ENCODE measurements at places on chromosomes 5 and 9.

DNA sequence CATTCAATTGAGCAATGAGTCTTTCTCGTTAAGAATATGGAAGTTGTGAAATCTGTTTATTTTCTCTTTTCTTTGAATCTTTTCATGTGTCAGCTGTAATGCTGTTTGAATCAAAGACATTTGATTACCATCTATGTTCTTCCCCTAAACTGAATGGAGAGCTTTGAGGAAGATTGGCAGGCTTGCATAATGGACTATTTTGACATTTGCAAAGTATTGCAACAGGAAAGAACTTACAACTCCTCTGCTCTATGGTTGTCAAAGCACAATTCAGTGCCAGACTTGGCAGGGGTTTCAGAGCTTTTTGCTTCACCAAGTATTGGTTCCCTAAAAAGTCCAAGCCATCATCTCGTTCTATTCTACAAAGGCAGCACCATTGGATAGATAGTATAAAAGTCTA is 549.0 kb upstream of the NUDT12 start:
- peak; percentile 3 for DNase-seq

GRCh38 chr9:14843163-14843562 is 67.1 kb downstream of the FREM1 start:
- no peak for DNase-seq

DNA sequence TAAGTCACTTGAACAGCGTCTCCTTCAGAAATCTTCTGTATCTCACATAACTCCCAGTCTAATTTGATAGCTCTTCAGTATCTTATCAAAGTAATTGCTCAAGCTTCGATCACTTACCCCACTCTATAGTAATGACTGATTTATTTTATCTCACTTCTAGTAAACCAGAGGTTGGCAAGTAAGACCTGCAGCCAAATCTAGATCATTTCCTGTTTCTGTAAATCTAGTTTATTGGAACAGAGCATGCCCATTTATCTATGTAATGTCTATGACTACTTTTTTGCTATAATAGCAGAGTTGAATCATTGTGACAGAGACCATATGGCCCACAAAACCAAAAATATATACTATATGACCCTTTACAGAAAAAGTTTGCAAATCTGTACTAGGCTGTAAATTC is 40.1 kb downstream of the TSSK1B start:
- DNase-seq, result no peak

- no peak for DNase-seq
These were observed 271.2 kb downstream of the EDIL3 start for GRCh38 chr5:84113246-84114105.

DNA sequence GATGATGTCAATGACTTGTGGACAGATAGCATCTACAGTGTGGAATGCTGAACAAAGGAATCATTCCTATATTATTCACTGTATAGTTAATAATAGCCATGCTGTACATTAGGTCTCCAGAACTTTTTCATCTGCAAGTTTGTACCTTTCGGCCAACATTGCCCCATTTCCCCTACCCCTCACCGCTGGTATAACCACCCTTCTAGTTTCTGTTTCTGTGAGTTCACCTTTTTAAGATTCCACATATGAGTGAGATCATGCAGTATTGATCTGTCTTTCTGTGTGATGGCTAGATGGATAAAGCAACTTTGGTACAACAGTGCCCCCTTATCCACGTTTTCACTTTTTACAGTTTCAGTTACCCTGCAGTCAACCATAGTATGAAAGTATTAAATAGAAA is 18.8 kb upstream of the ALDH1B1 start:
- no peak for DNase-seq

DNA sequence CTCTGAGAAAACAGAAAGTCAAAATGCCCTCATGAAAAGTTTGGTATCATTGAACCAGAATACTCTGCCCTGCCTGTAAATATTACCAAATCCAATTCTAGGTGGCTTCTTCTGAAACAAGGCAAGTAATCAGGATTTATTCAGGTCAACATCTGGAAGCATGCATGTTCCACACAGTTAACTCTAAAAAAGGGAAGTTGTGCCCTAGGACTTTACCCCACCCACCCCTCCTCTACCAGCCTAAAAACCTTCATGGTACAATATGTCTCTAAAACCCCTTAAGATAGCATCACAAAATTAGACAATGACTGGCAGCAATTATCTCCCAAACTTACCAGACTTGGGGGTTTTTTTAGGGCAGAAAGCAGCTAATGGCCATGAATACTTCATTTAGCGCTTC is 414.8 kb upstream of the SLC30A5 start:
- DNase-seq, result peak; percentile 76

GRCh38 chr9:124733964-124734740 is 37.0 kb downstream of the NR6A1 start:
- DNase-seq, result no peak

DNA sequence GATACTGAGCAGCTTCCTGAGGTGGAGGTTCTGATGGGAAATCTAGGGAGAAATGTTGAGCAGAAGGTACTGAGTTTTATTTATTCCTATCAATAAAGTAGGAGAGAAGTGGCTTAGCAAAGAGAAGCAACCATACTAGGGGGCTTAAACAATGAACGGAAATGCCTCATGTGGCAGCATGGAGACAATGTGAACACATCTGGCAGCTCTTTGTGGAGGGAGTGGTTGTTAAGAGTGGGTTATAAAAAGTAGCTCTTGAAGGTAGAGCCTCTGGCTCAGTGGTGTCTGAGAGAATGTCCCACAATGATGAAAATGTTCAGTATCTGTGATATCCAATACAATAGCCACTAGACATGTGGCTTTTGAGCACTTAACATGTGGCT is 52.7 kb upstream of the EQTN start:
- no peak for DNase-seq

DNA sequence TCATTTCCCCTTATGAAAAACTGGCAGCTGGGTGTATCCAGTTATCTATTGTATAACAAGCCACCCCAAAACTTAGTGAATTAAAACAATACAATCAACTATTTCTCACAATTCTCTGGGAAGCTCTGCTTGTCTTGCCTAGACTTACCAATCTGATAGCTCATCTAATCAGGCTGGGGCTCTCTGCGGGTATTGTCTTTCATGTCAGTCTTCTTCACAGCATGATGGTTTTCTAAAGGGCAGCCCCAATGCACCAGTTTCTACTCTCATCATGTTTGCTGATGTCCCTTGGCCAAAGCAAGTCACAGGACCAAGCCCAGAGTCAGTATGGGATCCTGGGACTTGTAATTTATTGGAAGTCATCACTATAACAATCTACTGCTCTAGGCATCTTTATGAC is 433.5 kb downstream of the KIAA0825 start:
- no peak for DNase-seq

DNA sequence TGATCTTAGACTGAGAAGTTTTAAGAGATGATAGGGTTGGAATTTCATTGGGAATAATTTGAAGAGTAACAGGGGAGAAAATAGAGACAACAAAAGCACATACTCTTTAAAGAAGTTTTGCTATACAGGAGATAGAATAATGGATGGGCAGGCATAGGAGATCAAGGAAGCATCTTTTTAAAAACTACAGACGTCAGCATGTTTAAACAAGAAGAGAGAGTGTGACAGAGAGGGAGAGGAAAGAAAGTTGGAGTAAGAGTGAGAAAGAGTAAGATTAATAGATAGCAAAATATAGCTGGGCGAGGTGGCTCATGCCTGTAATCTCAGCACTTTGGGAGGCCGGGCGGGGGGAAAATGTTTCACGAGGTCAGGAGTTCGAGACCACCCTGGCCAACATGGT is 5.3 kb upstream of the LVRN start:
- no peak for DNase-seq

DNA sequence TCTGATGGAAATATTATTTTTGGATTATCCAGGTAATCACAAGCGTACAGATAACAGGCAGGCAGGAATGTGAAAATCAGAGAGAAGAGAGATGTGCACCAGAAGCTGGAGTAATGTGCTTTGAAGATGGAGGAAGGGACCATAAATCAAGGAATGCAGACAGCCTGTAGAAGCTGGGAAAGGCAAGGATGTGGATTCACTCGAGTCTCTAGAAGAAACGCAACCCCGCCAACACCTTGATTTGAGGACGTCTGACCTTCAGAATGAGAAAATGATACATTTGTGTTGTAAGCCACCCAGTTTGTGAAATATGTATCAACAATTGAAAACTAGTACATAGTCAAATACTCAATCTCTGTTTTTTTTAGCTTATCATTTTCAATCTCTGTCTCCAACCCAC is 207.6 kb upstream of the MPDZ start:
- DNase-seq, result no peak

GRCh38 chr5:66322786-66323528 is 178.9 kb downstream of the SREK1 start:
- no peak for DNase-seq

DNA sequence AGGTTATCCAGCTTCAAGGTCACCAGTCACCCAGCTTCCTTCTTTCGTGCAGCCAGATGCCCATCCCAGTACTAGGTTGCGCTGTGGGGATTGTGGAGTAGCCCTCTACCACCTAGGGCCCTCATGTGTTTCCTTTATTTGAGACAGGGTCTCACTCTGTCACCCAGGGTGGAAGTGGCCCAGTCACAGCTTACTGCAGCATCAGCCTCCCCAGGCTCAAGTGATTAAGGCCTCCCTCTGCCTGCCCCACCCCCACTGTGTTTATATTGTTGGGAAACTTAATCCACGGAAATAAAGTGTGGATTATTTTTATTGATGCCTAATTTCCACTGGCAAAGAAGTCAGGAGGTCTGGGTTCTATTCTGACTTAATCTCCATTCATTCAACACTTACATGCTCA is 4.3 kb downstream of the IL17B start:
- DNase-seq, result no peak

DNA sequence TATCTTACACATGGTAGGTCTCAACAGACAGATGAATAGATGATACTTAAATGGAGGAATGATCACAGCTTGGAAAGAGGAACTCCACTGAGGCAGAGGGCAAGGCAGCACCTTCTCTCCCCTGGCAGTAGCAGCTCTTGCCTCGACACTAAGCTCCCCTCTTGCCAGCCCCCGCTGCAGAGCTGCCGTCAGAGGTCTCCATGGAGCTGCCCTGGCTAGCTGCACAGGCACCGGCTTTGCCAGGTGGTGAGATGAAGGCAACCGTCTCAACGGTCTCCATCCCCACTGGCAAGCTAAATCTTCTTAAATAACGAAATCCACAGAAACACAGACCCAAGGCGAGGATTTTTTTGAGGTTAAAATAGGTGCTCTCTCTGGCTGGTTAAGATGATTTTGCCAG is 81.2 kb downstream of the CRB2 start:
- no peak for DNase-seq

GRCh38 chr5:172531704-172532026 is 77.3 kb upstream of the SH3PXD2B start:
- no peak for DNase-seq

GRCh38 chr5:14179446-14179845 is 36.3 kb downstream of the TRIO start:
- DNase-seq, result no peak

- peak; percentile 28 for DNase-seq
These were observed 101.0 kb upstream of the GABRG2 start for GRCh38 chr5:161966564-161966963.

DNA sequence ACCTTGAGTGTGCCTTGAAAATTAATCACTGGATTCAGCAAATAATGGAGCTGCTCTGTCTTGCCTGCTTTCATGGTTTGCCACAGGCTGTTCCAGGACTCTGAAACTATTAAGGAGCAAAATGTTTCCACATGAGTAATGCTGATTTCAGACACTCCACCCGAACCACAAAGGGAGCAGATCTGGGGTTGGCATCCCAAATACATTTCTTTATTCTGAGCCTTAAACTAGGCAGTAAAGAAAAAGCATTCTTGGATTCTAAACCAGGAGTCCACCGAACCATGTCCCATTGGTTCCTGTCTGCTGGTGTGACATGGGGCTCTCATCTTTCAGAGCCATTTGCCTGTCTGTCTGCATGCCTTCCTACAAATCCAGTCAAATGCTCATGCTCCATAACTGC is 10.1 kb upstream of the C1QTNF3 start:
- no peak for DNase-seq

- DNase-seq, result peak; percentile 91
These were observed 97.3 kb upstream of the GOLGA1 start for GRCh38 chr9:125038166-125038565.

- DNase-seq, result no peak
These were observed 208.4 kb downstream of the PDZD2 start for GRCh38 chr5:31847354-31847753.

- peak; percentile 96 for DNase-seq
These were observed at the start of gene PIP5K1B for GRCh38 chr9:68704814-68705530. Gene PIP5K1B, plus strand, starts transcription at chr9:68705240. Its CDS starts 117,375 bp downstream, at chr9:68822615.

- DNase-seq, result no peak
These were observed 111.4 kb downstream of the C9orf50 start for GRCh38 chr9:129509533-129509928.

DNA sequence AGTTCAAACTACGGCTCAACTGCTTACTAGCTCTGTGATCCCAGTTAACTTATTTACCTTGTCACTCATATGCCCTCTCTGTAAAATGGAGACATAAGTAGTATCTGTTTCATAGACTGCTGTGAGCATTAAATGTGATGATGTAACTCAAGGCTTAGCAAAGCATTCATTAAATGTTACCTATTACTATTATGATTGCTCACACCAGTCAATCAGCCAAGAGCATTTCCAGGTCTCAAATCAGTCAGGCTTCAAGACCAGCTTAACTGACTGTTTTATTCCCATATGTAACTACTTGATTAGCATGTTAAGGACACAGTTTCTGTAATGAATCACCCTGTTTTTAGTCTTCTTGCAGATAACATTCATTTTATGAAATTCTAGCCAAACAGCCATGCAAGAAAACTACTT is 413.3 kb downstream of the MLLT3 start:
- DNase-seq, result no peak

DNA sequence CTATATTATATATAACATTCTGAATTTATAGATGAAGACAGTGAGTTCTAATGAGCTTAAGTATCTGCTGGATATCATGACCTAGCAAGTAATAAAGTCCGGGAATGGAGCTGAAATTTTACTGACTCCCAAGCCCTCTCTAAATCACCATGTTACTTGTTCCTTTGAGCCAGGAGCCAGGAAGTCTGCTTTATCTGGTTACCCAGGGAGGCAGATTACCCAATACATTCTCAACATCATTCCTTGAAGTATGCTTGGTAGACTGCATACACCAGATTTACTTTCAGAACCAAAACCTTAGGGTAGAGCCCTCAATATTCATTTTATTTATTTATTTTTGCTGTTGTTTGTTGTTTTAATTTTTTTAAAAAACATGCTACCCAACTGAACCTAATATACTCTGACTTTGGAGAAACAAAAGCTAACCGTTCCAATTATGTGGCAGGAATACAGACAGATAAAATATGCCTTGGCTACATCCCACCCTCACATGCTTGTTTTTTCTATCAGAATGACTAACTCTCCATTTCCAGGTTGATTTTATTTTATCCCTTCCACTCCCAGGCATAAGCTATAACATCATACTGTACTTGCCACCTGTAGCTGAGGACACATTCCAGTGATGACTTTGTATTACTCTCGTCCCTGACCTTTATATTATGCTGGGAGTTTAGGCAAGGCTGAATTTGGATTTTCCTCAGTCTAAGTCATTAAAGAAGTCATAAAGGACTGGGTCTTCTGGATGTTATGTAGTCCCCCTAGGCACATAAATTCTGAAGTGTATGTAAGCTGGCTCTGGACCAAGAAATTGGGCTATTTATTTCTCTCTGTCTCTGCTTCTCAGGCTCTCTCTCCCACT is 82.0 kb downstream of the YIPF5 start:
- DNase-seq, result no peak

GRCh38 chr9:99437145-99437544 is 215.1 kb downstream of the SEC61B start:
- DNase-seq, result no peak

GRCh38 chr9:25964239-25964638 is 286.0 kb upstream of the TUSC1 start:
- DNase-seq, result peak; percentile 76

- no peak for DNase-seq
These were observed 174.2 kb upstream of the C9orf72 start for GRCh38 chr9:27747450-27747849.

- no peak for DNase-seq
These were observed 398.4 kb downstream of the GABRG2 start for GRCh38 chr5:162466011-162466410.
